ENCODE measurements at places on chromosomes 1 and 21. TPM values are rescaled to one million over a fixed set of nuclear protein-coding genes. Genes with fewer than 3 reads are reported as not detected.
A peak's percentile ranks its signal among the peaks of the same experiment; 100 is the strongest.

- DNase-seq: no peak
Measured at GRCh38 chr1:221714227-221715152, 27.4 kb downstream of the DUSP10 start.

RIMKLA gene
- not detected for total RNA-seq

LCE5A gene
- total RNA-seq: not detected

SDE2 gene
- 21.5 TPM for total RNA-seq

DNA sequence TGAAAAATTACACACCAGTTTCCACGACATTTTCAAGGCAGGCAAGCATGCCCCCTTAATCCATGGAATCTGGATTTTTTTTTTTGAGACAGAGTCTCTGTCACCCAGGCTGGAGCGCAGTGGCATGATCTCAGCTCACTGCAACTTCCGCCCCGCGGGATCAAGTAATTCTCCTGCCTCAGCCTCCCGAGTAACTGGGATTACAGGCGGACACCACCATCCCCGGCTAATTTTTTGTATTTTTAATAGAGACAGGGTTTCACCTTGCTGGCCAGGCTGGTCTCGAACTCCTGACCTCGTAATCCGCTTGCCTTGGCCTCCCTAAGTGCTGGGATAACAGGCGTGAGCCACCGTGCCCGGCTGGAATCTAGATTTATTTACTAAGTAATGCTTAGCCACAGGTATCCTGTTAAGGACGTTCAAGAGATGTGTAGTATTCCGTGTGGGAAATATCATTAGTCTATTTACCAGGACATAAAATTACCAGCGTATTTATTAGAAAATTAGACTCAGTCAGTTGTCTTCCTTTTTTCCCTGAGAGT lies 2.5 kb downstream of the IFI44 start:
- no peak for DNase-seq

DNA sequence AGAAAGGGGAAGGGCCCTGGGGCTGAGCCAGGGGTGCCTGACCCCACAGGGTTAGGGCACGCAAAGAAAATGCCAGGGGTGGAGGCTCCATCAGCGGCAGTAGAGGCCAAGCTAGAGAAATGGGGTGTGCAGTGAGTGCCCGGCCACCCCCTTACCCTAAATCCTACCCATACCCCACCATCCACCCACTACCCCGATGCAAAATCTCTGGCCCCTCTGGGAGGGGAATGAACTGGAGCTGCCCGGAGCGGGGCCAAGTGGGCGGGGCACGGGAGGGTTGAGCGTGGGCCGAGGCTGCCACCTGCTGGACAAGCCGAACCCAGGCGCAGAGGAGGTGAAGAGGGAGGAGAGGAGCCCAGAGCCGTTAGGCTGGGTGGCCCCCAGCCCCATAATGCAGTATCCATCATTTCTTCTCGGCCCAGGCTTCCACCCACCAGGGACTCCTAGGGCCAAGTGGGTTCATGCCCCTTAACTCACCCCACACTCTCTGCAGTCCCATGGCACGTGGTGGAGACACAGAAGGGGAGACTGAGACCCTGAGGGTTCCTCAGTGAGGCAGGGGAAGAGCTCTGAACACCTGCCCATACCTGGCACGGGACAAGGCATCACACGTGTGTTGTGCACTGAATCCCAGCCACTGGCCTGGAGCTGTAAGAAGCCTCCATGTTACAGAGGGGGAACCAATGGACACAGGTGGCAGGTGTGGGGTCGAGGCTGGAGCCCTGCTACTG lies 1.4 kb upstream of the C1QC start:
- DNase-seq: peak; percentile 19

OR14K1 gene
- not detected for total RNA-seq

- no peak for DNase-seq
Measured at GRCh38 chr1:90341516-90341915, 346.6 kb downstream of the ZNF326 start.

DNA sequence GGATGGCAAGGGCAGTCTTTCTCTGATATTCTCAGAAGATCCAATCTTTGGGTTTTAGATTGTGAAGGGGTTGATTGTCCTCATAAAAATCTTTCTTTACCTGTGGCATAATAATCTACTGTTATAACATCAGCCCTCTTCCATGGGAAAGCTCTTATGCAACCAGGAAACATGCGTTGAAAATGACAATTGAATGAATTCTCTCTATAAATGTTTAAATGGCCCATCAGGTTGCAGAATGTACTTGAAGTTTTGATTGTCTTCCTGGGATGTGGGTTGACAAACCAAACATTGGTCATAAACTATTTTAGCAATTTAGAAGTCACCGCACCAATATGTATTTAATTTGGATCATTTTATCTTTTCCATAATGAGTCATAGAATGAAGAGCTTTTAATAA lies 31.7 kb upstream of the ITLN1 start:
- no peak for DNase-seq

DNA sequence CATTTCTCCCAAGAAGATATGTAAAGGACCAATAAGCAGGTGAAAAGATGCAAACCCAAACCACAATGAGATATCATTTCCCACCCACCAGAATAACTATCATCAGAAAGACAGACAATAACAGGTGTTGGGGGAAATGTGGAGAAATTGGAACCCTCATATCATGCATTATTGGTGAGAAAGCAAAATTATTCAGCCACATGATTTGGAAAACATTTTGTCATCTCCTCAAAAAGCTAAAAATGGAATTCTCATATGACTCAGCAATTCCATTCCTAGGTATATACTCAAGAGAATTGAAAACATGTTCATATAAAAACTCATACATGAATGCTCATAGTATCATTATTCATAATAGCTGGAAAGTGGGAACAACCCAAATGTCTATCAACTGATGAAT lies 25.1 kb upstream of the RNF186 start:
- DNase-seq: peak; percentile 91

DNA sequence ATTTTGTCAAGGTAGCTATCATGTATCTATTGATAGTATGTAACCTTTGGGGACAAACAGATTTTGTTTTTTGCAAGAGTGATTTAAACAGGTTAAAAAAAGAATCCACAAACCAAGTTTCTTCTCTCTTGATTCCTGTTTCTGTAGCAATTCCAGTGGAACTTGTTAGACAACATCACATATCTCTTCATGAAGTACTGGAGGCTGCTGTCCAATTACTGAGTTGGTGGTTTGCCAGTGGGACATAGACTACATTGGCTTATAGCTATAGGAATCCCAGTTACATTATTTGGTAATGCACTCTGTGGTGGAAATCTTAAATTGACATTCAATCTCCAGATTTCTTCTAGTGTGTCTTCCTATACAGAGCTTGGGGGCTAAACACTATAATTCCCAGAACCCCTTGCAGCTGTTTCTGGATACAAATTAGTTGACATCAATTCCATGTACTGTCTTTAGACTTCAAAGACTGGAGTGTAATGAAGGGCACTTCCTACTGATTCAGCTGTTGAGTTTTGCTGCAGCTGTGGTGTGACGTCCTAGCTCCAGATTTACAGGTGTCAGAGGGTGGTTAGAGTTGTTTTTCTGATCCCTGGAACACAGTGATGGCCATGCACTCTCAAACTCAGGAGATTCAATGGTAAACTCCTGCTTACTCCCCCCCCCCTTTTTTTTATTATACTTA lies 29.4 kb upstream of the GCLM start:
- DNase-seq: peak; percentile 29

DNA sequence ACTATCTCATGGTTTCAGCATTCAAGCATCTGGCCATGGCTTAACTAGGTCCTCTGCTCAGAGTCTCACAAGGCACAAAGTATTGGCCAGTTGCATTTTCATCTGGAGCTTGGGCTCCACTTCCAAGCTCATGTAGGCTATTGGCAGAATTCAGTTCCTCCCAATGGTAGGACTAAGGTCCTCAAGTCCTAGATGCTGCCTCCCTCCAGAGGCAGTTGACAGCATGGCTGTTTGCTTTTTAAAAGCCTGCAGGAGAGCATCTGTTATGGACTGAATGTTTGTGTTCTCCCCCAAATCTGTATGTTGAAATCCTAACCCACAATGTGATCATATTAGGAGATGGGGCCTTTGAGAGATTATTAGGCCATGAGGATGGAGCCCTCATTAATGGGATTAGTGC lies 38.0 kb upstream of the HLX start:
- no peak for DNase-seq

CELA2A gene
- not detected for total RNA-seq

CCDC190 gene
- 13.9 TPM for total RNA-seq

SPRR5 gene
- total RNA-seq: not detected

IL24 gene
- total RNA-seq: not detected

DNA sequence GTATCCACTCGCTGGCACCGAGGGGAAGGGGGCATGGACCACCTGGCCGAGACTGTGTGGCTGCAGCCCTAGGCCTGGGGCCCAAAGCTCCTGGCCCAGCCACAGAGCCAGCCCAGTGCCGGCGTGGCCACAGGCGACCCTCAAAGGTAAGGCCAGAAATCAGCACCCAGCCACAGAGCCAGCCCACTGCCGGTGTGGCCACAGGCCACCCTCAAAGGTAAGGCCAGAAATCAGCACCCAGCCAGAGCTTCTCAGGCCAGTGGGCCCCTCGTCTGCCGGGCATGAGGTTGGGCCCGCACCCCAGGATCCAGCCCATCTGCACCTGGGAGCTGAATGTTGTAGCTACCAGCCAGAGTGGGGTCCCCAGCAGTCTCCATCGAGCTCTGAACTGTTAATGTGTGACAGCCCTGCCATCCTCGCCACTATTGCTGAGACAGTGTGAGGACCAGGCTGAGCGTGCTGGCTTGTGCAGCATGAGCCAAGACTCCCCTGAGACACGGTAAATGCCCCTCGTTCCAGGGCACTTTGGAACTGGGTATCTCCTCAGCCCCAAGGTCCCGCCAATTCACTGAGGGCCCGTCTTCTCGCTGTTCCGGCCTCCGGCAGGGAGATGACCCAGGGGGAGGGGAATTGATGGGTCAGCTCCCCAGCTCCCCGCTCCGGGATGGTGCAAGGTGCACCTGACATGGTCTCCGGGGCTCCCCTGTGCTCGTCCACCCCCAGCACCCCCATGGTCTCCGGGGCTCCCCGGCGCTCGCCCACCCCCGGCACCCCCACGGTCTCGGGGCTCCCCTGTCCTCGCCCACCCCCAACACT lies 4.7 kb upstream of the FTCD start:
- no peak for DNase-seq

- DNase-seq: no peak
Measured at GRCh38 chr21:40404396-40404800, 442.6 kb downstream of the DSCAM start.

GRCh38 chr1:209845408-209845725 lies 17.6 kb downstream of the UTP25 start:
- DNase-seq: no peak

LCE2C gene
- not detected for total RNA-seq

- DNase-seq: no peak
Measured at GRCh38 chr1:101566883-101567538, 330.2 kb downstream of the S1PR1 start.
